ENCODE measurements at places on chromosomes 7 and 10.

DNA sequence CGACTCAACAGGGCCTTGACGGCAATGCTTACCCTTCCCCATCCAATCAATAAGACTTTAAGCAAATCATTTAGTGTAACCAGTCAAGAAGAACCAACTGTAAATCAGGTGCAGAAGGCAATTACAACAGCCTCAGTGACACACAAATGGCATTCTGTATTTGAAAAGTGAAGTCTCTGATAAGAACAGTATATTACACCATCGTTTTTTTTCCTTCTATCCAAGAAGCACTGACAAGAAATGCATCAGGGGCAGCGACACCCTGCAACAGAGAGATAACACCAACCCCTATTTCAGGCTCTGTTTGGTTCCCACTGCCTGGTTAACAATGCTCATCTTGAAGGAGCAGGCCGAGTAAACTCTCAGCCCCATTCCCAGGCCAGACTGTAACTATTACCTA, 204.0 kb upstream of the AOAH start:
- no peak for DNase-seq

DNA sequence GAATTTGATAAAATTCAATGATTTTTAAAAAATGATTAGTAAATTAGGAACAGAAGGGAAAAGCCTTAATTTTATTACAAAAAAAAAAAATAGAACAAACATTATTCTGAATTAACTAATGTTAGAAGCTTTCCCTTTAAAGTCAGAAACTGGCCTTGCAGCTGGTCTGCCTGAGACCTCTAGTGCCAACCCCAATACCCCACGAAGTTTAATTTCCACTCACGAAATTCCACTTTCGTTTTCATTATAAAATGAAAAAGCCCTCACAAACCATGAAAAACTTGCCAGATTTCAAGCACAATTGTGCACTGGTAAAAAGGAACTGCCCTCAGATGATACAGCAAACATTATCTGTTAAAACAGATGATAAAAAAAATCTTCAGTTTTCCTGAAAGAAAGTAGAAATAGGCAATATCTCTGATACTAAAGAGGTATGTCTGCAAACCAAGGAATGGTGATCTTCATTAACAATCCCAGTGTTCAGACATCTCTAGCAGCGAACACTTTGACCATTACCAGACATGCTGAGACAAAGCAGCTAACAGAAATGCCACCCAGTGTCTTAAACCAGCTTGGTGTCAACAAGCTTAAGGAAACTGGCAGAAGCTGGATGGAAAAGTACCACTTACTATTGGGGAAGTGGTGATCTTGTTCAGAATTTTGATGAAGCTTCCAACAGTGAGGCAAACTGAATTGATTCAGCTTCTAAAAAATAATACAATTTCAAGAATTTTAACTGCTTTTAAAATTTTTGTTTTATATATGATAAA, 80.2 kb downstream of the PALS2 start:
- no peak for DNase-seq

DNA sequence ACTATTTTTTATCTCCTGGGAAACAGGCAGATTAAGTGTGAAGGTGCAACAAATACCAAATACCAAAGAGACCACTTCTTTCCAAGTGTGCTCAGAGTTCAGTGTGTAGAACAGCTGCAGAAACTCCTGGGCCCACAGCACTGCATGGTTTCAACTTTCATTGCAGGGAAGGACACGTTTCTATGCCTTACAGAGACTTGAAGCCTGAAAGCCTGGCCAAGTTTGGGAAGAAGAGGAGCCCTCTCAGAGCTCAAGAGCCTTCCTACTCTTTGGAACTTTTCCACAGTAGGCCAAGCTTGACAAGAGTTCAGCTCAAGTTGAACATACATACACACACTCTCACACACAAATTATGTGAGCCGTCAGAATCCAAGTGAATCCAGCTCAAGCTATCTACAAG, 2.5 kb downstream of the HOXA4 start:
- no peak for DNase-seq

DNA sequence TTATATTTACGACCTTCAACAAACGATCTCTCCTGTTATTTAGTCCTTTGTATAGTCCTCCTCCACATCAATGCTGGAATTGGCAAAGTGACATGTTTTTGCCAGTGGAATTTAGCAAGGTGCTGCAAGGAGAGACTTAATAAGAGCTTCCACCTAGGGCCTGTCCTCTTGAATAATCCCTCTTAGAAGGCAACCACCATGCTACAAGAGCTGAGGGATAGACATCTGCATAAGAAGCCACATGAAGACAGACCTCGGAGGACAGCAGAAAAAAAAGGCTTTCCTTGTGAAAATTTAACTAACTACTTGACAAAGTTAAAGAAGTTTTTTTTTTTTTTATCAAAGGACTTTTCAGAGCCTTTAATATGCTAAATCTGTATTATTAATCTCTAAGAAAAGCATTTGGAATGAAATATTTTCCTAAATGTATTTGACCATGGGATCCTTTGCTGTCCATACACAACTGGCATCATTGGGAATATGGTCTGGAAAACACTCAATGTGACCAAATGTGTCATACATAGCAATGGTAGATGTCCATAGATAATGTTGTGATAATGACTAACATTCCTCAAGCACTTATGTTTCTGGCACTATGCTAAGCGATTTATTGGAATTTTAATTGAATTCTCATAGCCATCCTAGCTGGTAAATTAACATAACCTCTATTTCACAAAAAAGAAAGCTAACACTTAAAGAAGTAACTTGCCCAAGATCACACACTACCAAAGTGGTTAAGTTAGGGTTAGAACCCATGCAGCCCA, 13.2 kb downstream of the HYCC1 start:
- DNase-seq, result no peak

GRCh38 chr10:58577437-58577777, 64.7 kb downstream of the BICC1 start:
- no peak for DNase-seq

DNA sequence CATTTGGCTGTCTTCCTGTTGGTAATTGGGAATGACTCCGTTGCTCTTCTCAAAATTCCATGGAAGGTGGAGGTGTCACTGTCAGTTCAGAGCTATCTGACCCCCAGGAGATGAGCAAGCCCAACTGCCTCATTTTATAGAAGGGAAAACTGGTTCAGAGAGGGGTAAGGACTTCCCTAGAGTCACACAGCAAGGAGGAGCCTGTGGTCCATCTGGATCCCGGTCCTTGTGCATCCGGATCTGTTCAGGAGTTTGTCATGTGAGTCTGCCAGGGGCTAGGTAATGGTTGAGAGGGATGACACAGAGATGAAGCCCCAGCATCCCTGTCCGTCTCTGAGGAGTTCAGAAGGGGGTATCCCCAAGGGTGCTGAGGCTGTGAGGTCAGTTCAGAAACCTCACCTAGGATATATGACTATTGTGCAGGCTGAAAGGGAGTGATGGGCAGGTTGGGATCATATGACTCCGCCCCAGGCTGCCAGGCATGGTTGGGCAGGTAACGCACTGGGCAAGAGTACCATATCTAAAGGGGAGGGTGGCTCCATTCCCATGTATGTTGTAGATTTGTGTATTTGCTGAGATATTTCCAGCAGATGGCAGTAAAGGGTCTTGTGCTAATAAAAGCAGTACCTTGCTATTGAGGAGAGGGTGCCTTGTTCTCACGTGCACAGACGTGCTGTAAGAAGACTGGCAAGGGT, 16.0 kb upstream of the SLC29A3 start:
- no peak for DNase-seq

DNA sequence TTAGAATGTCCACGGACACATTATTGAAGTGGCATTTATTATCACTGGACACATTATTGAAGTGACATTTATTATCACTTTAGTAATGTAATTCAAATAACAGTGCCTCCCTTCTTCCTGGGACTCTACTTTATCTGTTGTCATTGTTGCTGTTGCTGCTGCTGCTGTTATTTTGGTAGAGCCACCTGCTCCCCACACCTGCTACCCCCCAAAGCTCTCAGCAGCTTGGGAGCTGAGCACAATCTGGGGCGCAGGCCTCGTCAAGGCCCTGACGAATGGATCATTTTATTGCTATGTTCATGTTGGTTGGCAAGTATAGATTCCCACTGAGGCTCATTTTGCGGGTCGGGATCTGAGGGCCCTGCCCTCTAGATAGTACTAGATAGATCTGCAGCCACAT, 24.8 kb downstream of the FIGNL1 start:
- no peak for DNase-seq

- no peak for DNase-seq
Measured at GRCh38 chr10:118918116-118918515, 111.4 kb upstream of the NANOS1 start.

GRCh38 chr7:144049491-144049890, 743 bp downstream of the OR2A5 start:
- no peak for DNase-seq

DNA sequence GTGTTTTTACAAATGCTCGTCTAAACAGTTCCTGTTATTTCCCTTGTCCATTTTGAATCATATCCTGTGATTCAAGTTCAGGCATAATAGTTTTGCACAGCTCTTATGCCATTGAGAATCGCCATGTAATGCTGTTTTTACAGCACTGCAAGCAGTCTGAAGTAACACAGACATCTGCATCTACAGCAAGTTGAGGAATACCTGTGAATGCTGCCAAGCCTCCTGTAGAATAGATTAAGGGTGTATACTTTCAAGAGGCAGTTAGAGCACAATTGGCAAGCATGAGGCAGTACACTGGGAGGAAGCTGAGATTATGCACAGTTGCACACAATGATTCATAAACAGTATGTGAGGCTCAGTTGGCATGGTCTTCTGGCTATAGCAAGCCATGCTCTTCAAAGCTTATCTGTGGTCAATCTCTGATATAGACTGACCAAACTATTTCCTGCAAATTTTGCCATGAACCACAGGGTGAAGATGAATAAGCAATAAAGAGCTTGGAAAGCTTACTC, 121.9 kb upstream of the AKR1E2 start:
- no peak for DNase-seq

GRCh38 chr10:89283936-89284475, 17.8 kb upstream of the IFIT2 start:
- no peak for DNase-seq

- DNase-seq, result no peak
Measured at GRCh38 chr7:17318146-17318545, 19.7 kb downstream of the AHR start.

DNA sequence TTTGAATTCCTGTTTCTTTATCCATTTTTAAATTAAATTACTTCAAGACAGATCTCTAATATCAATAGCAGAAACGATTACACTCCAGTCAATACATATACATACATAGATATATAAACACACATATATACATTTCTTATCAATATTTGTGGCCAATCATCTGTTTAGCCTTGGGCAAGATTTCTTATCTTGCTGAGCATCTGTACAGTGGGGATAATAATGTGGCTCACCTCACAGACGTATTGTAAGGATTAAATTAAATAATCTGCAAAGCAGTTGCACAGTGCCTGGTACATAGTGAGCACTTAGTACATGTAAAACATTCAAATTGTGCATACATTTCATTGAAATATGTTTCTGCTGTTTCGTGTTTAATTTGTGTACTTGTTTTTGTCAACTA, 17.5 kb upstream of the CACNB2 start:
- no peak for DNase-seq

DNA sequence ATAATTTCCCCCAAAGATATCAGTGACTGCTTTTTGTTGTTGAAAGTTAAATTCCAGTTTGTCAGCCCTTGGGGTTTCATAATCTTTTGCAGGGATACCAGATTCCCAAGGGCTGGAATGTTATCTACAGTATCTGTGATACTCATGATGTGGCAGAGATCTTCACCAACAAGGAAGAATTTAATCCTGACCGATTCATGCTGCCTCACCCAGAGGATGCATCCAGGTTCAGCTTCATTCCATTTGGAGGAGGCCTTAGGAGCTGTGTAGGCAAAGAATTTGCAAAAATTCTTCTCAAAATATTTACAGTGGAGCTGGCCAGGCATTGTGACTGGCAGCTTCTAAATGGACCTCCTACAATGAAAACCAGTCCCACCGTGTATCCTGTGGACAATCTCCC, 3.2 kb downstream of the CYP26A1 start:
- no peak for DNase-seq

DNA sequence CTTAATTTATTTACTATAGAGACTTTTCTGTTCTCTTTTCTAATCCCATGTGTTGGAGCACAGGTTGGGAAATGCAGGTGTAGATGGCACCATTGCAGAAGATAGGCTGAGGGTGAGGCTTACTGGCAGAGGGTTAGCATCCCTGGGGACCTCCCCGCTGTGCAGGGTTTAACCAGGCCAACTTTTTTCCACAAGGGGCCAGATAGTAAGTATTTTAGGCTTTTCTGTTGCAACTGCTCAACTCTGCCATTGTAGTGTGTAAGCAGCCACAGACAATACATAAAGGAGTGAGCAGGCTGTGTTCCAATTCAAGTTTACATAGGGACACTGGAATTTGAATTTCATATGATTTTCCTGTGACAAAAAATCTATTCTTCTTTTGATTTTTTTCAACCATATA, 34.6 kb upstream of the AOAH start:
- no peak for DNase-seq

DNA sequence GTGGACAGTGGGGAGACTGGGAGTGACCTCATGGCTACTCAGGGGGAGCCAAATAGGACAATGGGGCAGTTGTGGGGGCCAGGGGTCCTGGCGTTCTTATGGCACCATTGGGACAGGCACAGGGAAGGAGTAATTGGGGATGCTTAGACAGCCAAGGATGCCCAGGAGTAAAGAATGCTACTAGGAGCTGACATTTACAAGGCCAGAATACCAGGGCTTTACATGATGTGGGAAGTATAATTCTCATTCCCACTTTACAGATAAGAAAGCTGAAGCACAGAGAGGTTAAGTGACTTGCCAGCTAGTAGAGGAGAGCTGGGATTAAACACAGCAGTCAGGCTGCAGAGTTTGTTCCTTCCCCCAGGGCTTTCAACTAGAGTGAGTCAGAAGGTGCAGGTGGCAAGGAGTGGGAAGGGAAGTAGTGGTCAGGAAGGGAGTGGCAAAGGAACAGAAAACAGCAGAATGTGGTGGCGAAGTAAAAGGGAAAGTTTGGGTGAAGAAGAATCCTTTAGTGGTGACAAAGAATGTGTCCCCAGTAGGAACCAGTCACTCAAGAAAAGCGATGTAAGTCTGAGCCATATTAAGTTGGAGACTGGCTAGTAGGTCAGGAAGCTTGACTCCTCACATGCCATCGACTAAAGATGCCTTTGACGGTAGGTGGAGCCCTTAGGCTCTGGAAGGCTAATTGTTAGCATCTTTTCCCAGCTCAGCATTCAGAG, 32.8 kb downstream of the CPVL start:
- no peak for DNase-seq

DNA sequence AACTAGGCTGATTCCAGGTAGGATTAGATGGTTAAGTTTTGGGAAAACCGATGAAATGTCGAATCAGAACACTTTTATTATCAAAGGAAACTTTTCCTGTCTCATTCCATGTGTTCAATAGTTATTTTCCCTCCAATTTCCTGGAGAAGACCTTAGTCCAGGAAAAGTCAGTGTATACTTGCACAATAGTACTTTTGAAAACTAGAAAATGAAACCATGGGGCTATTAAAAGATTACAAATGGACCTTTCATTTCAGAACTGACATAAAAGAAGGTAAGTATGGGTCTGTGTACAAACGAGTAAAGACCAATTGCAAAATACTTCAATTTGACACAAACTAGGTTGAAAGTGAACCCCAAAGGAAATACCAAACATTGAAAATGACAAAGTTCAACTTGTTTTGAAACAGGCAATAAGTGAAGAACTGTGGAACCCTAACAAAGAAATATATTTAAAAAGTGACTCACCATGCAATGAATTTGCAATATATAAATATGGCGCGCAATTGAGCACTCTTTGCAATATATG, 2.1 kb downstream of the AVPI1 start:
- no peak for DNase-seq

GRCh38 chr7:76405738-76406137, 3.8 kb downstream of the SSC4D start:
- no peak for DNase-seq

- DNase-seq, result no peak
Measured at GRCh38 chr10:45997994-45998763, 25.9 kb downstream of the TIMM23 start.
